Inflammatory macrophage treated with lipopolysaccharide for 4 hours (primary cell): ENCODE measurements at places on chromosomes 12 and 14.

DNA sequence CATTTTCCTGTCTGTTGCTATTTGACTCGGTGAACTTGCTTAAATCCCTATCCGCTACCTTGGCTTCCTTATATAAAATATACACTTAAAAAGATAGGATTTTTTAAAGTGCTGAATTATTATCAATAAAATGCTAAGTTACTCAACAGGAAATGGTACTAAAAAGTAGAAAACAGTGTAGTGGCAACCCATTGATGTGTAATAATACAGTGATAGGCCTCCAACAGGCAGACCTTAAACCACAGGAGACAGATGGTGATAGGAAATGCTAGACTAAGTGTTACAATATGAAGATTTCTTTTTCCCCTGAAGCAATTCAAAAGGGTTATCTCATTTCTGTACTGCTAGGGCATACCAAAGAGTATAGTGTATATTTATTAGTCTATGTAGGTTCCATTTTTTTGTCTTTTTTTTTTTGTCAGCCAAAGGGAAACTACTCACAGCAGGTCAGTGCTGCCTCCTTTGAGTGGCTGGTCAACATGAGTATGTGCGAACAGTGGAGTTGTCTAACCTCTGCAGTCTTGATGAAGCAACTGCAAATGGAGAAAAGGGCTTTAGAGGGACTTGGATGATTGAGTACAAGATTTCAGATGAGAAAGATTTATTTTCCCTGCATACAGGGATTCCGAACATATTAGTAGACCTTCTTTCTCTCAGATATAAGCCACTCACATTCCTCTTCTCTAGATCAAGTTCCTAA lies 183.8 kb downstream of the ACSS3 start:
- no peak for DNase-seq

DNA sequence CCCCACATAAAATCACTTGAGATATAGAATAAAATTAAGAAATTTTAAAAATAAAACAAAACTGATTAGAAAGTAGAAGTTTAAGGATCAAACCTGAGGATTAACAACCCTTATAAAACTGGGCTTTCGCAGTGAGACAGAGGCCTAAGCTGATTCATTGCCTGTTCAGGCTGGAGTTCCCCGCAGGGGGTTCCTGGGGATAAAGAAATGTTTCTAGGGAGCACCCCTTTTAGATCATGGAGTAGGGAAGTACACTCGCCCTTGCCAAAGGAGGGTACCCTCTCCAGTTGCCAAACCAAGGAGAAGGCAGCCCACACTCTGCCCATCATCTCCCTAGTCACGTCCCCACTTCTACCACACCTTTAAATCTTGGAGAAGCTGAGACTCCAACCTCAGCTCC lies 6.8 kb downstream of the GLIPR1 start:
- no peak for DNase-seq

GRCh38 chr12:45962553-45963325 lies 27.6 kb downstream of the SCAF11 start:
- DNase-seq = no peak

- DNase-seq = no peak
Observed at GRCh38 chr14:39884091-39884490, 451.9 kb upstream of the FBXO33 start.

DNA sequence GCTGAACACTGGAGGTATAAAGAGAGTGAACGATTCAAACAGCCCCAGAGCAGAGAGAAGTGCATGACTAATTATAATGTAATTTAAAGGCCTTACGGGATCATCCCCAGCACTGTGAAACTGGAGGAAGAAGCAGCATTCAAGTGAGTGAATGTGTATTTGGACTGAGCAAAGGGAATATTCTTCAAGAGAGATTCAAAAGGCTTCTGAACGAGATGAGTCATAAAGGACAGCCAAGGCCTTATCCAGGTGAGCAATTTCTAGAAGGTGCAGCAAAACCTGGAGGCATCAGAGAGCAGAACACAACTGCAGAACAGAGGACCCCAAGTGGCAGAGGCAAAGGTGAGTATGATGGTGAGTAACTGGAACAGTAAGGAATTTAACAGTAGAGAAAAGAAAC lies 127.2 kb downstream of the BCAT1 start:
- DNase-seq = no peak
